ENCODE measurements at places on chromosomes 1 and 21. TPM values are rescaled to one million over a fixed set of nuclear protein-coding genes. Genes with fewer than 3 reads are reported as not detected.

The LY9 gene
- total RNA-seq: not detected

The SYNC gene
- 10.0 TPM for total RNA-seq

The AHDC1 gene
- total RNA-seq: 20.4 TPM

The KRTAP10-5 gene
- total RNA-seq: 0.98 TPM

The OR2T2 gene
- not detected for total RNA-seq

The BMP8B gene
- total RNA-seq: 4.7 TPM

The FCN3 gene
- not detected for total RNA-seq

The TRIM58 gene
- 46.9 TPM for total RNA-seq

The DARS2 gene
- 77.3 TPM for total RNA-seq

The OR2T11 gene
- not detected for total RNA-seq

The COX20 gene
- total RNA-seq: 55.8 TPM

The CNTN2 gene
- total RNA-seq: 0.12 TPM

The HES2 gene
- 42.9 TPM for total RNA-seq

The BARHL2 gene
- total RNA-seq: not detected

The RGS13 gene
- total RNA-seq: 0.22 TPM

The SPRR4 gene
- total RNA-seq: not detected

The WDR3 gene
- total RNA-seq: 38.2 TPM

The HRNR gene
- not detected for total RNA-seq

The KCNE2 gene
- not detected for total RNA-seq

The CFAP57 gene
- total RNA-seq: 2.6 TPM

The RIPPLY3 gene
- 11.4 TPM for total RNA-seq

The RNU1-4 gene
- total RNA-seq: under 0.01 TPM

The ELF3 gene
- 460 TPM for total RNA-seq

The TAS1R3 gene
- 4.3 TPM for total RNA-seq
